ENCODE measurements at places on chromosomes 6 and 20. TPM values are rescaled to one million over a fixed set of nuclear protein-coding genes. Genes with fewer than 3 reads are reported as not detected.

- DNase-seq: no peak
Measured at GRCh38 chr6:48240287-48240686, 129.3 kb upstream of the PTCHD4 start.

DNA sequence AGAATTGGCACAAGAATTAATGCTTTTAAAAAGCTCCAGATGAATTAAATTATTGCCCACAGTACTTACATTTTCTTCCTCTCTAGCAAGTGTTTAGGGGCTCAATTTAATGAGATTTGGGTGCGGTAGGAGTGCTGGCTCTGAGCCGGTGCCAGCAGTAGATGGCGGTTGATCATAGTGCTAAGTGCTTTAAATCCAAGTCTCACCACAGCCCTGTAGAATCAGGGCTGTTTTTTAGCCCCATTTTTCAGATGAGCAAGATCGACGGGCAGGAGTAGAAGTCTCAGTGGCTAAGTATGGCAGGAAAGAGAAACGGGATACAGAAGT lies 136.9 kb upstream of the SALL4 start:
- DNase-seq: peak; percentile 70

DNA sequence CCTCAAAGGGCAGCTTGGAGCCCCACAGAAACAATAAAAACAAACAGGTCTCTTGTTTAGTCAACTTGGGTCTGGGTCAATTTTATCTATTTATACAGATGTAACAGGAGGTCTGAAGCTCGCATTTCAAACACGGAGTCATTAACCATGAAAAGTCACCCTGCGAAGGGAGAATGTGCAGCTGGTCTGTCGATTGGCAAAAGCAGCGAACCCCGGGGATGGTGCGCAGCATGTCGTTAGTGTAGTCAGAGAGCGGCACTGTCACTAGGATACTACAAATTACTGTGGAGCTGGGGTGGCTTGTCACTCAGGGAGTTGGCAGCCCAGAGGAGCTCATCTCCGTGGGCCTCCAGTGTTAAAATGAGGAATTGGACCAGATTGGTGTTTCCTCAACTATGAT lies 190.4 kb upstream of the ARG1 start:
- no peak for DNase-seq

- DNase-seq: no peak
Measured at GRCh38 chr20:62361799-62362589, 5.1 kb downstream of the LAMA5 start.

DNA sequence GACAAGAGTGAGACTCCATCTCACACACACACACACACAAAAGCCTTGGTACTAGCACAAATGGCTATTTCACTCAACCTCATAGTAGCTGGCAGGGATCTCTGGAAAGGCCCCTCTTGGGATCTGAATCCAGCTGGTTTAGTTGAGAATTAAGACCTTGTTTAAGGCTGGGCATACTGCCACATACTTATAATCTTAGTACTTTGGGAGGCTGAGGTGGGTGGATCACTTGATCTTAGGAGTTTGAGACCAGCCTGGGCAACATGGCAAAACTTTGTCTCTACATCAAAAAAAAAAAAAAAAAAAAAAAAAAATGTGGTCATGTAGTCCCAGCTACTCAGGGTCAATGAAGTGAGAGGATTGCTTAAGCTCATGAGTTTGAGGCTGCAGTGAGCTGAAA lies 628.3 kb downstream of the MMUT start:
- DNase-seq: no peak

GRCh38 chr6:98932381-98932780 lies 15.4 kb downstream of the FBXL4 start:
- DNase-seq: no peak

DNA sequence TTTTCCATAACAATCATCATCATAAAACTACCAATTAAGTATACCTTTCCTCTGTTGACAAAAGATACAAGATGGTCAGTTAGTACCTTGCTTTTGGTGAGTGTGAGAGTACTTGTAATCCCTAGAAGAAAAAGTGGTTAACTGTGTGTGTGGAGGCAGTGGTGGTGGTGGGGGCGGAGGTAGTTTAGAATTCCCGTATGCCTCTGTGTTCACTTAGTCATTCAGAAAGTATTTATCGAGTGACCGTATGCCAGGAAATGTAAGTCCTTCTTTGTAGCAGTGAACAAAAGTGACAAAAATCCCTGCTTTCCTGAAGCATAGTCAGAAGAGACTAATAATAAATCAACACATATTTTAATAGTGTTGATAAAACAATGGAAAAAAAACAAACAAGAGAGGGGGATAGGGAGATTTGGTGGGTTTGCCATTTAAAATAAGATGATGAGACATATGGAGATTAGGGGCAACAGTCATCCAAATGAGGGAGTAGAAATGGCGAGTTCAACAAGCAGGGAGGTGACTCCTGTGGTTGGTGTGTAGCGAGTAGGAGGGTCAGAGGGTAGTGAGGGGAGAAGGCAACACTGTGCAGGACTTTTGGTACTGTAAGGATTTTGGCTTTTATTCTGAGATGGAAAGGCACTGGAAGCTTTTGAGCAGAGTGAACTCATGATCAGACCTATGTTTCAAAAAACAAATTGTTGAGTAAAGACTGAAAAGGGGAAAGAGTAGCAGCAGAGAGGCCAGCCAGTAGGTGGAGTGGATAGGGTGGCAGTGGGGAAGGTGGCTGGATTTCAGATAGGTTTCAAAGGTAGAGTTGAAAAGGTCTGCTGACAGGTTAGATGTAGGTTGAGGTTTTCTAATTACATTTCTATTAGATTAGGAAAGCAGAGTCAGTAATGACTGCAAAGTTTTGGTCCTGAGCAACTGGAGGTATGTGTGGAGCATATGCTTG lies 40.3 kb upstream of the SIM1 start:
- no peak for DNase-seq

DNA sequence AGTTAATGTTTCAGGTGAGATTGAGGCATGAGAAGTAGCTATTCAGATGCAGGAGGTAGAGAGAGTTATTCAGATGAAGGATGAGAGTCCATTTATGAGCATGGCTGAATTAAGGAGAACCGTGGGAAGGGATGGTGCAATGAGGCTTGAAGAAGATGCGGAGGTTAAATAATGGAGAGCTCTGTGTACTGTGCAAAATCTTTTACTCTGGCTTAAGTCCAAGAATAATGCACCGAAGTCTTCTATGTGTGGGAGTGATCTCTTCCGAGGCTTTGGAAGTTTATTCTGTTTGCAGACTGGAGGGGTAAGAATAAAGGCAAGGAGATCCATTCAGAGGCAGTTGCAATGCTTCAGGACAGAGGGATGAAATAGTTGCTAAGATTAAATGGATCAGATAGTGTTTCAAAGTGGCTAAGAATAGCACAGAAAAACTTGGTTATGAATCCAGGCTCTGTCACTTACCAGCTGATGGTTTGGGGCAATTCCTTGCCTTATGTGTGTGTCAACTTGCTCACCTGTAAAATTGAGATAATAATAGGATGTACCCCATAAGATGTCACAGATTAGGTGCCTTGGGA lies 467.1 kb downstream of the HDGFL1 start:
- no peak for DNase-seq

DNA sequence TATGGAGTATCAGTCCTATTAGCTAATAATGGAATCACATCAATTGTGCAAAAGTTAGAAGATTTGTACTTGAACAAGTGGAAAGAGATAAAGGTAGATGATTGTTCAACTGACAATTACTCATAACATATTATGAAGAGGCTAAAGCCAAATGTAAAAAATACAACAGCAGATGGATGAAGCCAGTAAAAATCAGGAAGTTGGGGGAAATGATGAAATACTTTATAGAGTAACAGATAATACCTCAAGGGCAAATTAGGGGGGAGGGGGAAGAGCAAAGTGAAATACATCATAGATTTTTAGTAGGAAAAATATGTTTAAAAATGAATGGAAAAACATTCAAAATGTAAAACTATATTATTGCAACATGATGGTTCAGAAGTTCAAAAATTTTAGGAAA lies 114.0 kb downstream of the PDSS2 start:
- no peak for DNase-seq

DNA sequence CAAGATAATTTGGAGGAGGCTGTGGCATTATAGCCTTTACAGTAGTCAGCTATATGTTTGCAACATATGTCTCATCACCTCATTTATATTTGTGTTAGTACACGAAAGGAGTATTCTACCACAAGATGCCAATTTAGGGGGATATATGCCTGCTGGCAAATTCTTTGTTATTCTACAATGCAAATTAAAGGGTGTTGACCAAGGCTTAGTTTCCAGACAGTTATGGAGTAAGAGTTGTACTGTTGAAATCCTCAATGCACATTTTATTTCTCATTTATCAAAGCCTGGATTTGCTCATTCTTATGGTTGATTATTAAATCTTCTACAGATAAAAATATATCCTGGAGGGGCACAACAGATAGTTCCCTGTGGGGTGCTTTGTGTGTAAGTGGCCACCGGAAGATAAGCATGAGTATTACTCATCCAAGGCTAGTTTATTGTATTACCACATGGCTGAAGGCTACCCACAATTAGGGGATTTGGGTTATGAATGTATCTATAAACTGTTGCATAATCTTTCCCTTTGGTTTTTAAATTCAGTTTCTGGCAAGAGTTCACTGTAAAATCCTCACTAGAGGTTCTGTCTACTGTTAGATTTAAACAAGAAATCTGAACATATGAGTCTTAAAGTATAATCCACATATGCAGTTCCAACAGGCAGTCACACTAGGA lies 9.0 kb downstream of the CST9 start:
- DNase-seq: no peak

DNA sequence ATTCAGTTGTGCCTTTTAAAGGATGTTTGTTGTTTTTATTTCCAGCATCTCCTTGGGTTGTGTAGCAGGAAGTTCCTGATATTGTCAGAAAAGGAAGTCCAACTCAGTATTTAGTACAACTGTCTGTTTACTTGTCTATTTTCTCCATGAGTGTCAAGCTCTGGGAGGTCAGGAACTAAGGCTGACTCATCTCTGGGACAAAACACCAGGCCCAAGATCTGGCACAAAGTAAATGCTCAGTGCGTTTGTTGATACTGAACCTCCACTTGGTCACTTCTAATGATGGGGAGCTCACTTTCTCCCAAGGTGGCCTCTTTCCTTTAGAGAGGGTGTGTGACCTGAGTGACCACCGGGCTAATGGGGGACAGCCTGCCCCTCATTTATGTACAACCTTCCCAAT lies 12.6 kb upstream of the PIGU start:
- DNase-seq: no peak

- DNase-seq: no peak
Measured at GRCh38 chr6:148932731-148933130, 185.9 kb downstream of the UST start.

GRCh38 chr20:45105317-45105716 lies 4.4 kb upstream of the KCNS1 start:
- DNase-seq: no peak

GRCh38 chr20:47605673-47606413 lies 104.2 kb downstream of the NCOA3 start:
- DNase-seq: no peak

DNA sequence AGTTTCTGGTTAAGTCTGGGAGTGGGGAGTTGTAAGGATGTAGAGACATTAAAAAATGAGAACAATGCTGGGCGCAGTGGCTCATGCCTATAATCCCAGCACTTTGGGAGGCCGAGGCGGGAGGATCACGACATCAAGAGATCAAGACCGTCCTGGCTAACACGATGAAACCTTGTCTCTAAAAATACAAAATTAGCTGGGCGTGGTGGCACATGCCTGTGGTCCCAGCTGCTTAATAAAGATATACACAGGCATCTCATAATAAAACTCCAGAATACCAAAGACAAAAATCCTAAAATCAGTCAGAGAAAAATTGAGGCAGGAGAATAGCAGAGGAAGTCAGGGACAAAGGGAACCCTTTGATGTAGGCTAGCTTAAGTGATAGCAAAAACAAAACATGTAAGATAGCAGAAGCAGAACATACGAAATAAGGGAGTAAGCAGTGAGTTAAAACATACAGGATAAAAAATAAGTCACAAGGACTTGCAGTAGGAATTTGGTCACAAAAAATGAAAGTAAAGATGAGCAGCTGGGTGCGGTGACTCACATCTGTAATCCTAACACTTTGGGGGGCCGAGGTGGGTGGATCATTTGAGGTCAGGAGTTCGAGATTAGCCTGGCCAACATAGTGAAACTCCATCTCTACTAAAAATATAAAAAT lies 23.6 kb downstream of the DDX43 start:
- DNase-seq: no peak

- no peak for DNase-seq
Measured at GRCh38 chr6:123462152-123462551, 174.6 kb downstream of the TRDN start.

Gene GNMT
- total RNA-seq: 0.20 TPM

Gene RBM24
- total RNA-seq: 2.9 TPM

Gene DSP
- total RNA-seq: 76.9 TPM

Gene BPI
- 8.7 TPM for total RNA-seq

Gene TREM1
- 1.3 TPM for total RNA-seq

Gene TMEM151B
- total RNA-seq: 18.0 TPM
